ENCODE measurements at places on chromosomes 3 and 15.

- DNase-seq, result no peak
These were observed 644.7 kb downstream of the OTOL1 start for GRCh38 chr3:162141272-162141791.

DNA sequence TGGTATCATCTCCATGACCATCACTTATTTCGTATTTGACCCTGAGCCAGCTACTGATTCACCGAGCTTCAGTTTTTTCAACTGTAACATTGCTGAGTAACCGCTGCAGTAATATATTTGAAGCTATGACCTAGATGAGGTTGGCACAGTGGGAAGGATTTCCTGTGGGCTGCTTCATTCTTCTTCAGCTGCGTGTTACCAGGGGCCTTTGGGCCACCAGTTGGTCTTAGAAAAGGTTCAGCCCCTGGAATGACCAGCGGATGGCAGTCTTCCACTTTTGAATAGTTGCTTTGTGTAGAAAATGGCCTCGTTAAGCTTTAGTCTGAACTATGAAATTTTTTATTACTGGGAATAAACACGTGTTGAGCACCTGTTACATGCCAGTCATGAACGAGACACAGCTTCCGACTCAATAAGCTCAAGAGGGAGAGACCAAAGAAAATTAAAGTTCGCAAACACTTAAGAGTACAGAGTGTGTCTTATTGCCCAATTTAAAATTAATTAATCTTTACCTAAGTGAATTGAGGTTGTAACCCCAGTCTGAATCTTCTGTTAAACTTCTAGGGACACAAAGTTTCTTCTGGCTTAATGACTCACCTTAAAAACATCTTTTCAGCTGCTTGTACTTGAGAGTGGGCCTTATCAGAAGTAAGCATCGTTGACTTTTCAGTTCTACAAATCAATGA, 57.6 kb upstream of the NR2E3 start:
- peak; percentile 86 for DNase-seq

GRCh38 chr3:72907731-72908620, 20.1 kb downstream of the GXYLT2 start:
- DNase-seq, result no peak

DNA sequence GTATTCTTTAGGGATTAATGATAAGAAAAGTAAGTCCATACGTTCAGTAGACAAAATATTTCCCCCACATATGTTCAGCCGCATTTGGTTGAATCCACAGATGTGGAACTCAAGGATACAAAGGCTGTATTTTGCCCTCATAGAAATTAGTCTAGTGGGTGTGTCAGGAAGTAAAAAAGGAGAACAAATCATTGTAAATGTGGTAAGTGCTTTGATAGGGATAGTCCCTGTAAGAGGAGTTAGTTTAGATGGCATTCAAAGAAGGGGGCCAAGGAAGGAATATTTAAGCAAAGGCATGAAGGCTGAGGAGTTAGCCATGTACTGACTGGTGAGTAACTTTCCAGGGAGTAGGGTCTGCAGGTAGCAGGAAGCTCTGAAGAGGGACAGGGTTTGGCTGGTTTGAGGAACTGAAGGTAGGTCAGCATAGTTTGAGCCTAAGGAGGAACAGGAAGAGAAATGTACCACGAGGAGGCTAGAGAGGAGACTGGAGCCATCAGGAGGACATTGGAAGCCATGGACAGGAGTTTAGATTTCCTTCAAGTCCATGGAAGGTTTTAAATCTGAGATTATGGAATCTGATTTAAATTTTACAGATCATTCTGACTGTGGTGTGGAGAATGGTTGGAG, 98.8 kb downstream of the MME start:
- no peak for DNase-seq

DNA sequence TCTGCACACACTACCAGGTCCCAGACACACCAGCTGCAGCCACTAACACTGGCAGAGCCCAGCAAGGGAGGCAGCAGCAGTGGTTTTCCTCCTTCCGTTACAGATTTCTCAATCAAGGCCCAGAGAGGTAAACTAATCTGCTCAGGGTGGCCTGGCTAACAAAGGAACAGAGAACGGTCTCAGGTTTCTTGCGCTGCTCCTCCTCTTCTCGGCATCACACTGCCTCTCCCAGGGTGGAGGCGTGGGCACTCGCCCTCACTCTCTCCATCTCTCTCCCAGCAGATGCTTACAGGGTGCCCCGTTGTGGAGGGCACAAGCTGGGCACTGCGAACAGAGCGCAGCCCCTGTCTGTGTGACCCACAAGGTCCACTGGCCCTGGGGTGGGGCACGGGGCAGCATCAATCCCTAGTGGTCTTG, 228.7 kb downstream of the VPS13C start:
- DNase-seq, result no peak

GRCh38 chr3:33062866-33063265, 34.1 kb downstream of the GLB1 start:
- no peak for DNase-seq

- no peak for DNase-seq
These were observed 157.8 kb downstream of the TIGIT start for GRCh38 chr3:114451561-114452018.

DNA sequence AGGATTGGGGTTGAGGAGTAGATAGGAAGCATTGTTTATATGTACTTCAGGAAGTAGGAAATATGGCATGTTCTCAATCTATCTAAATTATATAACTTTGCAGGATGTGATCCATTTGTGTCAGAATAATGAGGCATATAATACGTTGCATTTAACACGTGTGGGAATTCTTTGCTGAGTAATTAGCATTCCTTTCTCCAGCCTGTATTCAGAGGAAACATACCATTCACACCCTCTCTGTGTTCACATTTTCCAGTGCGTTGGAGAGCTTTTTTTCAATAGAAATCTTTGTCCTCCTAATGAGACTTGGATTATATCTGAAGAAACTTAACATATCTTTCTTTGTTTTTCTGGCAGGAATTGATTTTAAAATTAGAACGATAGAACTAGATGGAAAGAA, 33.0 kb upstream of the APH1B start:
- DNase-seq, result no peak

DNA sequence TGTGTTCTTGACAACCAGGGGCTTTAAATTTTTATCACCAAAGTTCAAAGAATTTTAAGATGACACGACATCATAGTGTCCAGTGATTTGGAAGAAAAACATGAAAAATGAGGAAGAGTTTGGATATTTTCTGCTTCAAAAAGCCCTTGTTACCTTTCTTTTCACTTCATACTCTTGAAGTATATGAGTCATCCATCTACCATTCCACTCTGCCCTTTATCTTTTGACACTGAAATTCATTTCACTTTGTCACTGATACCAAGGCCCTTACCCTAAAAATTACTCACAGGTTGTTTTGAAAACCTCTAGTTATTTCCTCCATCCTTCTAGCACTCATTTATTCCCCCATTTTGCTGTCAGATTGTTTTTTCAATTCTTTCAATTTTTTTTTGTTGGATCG, 42.7 kb downstream of the OR5H15 start:
- no peak for DNase-seq

- no peak for DNase-seq
These were observed 22.5 kb upstream of the SPTSSB start for GRCh38 chr3:161393803-161394202.

DNA sequence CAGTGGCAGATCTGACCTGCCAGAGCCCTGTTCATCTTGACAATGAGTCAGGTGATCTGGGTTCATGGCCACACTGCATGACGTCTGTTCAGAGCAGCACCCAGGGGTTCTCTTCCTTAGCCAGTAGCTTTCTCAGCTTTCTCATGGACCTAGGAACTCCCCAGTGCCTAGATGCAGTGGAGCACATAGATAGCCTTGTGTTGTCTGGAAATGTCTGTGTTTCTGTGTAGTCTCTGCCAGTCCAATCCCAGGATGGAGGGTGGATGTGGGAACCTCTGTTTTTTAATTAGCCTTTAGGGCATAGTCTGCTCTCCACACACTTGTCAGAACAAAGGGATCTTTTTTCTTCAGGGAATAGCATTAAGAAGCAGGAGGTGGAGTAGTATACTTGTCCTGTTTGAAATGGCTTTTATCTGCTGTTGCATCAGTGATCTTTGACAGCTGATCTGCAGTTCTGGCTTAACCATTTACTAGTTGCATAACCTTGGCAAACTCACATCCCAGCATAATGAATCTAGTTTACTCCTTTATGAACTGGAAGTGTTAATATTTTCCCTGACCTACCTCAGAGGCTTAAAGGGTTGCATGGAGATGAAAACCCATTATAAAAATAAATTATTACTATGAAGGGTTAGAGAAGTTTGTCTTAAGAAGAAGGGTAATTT, 16.1 kb upstream of the CACNA1D start:
- no peak for DNase-seq

- no peak for DNase-seq
These were observed 142.0 kb upstream of the TMC3 start for GRCh38 chr15:81516012-81516411.

GRCh38 chr3:164186095-164186494, 892.2 kb downstream of the SI start:
- DNase-seq, result no peak

- no peak for DNase-seq
These were observed 2.6 kb downstream of the SLC15A2 start for GRCh38 chr3:121896823-121897222.

DNA sequence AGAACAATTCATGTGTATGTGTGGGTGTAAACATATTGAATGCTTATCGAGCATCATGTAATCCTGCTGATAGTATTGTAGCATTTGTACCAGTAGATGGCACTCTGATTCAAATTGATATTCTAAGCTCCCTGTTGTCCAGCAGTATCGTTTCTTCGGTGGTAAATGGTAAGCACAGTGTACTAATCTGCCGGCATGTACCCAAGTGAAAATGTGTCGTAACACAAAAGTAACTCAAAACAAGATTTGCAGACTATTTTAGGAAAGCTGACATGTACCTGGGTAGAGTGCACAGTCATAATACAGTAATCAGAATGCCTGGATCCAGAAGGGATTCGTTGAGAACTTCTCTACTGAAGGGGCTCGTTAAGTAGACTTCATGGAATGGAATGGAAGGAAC, 31.7 kb upstream of the MNS1 start:
- peak; percentile 67 for DNase-seq

GRCh38 chr3:65664931-65665330, 373.8 kb downstream of the MAGI1 start:
- DNase-seq, result no peak

DNA sequence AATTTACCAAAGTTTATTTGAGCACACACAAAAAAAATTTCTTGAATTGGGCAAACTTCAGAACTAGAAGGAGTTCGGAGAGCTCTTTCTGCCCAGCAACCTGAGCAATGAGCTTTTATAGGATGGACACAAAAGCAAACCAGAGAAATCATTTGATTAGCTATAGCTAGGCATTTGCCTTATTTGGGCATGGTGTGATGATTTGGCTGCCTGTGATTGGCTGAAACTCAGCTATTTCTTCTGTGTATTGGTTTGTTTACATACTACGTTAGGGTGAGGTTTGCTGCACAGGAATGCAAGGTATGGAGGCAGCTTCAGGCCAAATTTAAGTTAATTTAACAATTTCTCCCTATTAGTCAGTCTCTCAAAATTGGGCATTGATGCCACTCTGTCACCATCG, 65.1 kb downstream of the NEK11 start:
- DNase-seq, result no peak

DNA sequence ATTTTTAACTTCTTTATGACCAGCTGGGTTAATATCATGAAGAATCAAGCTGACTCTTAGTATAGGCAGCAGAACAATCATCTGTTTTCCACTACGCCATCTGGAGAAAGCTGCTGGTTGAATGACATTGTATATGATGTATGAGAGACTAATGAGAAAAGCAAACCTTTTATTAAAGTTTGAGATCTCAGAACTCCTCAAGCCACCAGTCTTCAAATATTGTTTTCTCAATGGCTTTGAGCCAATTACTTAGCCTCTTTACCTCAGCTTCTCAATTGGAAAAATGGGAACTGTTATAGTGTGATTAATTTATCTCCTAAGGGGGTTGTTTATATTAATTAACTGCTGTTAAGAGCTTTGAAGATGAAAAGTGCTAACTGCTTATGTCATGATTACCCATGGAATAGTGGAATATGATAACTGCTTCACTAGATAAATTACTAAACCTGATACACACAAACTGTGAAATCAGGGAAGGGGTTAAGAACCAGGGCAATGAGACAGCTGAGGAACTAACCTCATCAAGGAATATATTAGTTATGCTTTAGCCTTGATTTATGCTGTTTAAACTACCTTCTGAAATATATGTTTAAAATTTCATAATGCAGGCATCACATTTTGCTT, 330.1 kb downstream of the SOX2 start:
- DNase-seq, result no peak

DNA sequence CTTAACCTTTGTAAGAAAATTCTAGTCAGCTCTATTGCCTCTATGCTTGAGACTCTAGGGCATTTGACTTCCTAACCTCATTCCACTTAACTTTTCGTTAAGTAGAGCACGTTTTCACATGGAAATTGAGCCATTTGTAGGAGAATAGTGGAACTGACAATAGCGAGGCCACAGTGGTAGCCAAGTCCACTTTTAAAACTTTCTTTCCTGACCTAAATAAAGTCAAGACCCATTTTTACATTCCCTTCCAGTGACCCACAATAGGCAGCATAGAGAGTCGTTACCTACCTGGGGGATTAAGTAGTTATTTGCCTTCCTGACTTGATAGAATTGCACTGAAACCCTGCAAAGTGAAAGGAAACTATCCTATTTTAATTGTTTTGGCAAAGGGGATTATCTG, 386.0 kb upstream of the NECTIN3 start:
- DNase-seq, result no peak

DNA sequence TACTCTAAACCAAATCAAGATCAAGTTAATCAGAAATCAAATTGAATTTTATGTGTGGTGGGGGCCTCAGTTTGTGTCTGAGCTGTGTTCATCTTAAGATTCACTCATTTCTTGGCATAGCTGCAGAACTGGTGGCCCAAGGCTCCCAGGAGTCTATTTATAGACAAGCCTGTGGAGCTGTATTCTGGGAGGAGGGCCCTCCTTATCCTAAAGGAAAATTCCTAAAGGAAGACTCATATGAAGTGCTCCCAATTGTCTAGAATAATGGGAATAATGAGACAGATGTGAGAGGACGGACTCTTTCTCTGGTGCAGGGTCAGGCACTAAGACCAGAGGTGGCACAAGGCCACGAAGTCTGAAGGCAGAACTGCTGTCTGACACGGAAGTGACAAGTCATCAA, 38.9 kb downstream of the C3orf85 start:
- no peak for DNase-seq

DNA sequence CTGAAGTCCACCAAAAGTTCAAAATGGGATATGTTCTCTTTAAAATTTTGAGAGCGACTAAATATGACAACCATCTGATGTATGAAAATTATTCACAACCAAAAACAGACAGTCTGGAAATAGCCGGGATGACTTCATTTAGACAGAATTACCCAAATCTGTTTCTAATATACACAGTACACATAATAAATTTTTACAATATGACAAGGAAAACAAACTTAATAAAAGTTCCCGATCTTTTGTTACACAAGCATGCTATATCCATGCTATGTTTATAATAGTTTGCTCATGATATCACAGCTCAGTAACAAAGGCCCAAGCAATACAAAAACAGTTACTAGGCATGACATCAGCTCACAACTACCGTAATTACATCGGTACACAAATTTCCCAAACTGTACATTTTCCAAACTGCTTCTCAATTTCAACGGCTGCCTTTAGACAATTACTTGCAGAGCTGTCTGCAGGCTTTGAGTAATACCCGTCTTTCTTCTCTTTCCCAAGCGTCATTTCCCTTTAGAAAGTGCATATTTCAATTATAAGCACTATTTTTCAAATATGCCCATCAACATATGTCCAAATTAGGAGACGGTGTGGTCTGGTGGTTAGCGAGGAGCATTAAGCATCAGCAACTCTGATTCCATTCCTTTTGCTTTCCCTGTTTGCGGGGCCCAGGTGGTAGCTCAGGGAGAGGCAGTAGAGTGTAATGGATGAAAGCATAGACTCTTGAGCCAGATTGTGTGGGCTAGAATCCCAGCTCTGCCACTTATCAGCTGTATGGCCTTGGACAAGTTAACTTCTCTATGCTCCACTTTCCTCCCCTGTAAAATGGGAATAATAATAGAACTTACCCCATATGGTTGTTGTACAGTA, 481.2 kb downstream of the FOXP1 start:
- peak; percentile 44 for DNase-seq
